ENCODE measurements at places on chromosomes 7 and 10.
A peak's percentile ranks its signal among the peaks of the same experiment; 100 is the strongest.

DNA sequence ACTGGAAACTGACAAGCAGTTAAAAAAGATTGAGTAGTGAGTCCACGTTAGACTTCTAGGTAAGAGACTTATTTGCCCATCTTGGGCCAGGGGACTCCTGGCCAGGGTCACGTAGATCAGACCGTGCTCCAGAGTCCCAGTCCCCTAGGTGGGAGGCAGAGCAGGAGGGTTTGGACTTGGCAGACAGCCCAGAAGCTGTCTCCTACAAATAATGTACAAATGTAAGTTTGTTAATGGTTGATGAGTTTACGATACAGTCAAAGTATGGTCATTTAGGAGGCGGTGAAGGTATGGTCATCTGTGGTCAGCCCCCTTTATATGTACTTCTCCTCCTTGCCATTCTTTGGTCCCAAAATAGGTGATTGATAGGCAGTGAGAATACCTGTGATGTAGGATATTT, 28.2 kb downstream of the INPP5F start:
- DNase-seq, result peak; percentile 2

- DNase-seq, result no peak
These were observed 14.3 kb downstream of the TMEM273 start for GRCh38 chr10:49173853-49174252.

GRCh38 chr10:49518982-49519578, 19.8 kb downstream of the ERCC6 start:
- DNase-seq, result peak; percentile 2

- no peak for DNase-seq
These were observed 196.1 kb upstream of the TCF7L2 start for GRCh38 chr10:112753961-112754411.

DNA sequence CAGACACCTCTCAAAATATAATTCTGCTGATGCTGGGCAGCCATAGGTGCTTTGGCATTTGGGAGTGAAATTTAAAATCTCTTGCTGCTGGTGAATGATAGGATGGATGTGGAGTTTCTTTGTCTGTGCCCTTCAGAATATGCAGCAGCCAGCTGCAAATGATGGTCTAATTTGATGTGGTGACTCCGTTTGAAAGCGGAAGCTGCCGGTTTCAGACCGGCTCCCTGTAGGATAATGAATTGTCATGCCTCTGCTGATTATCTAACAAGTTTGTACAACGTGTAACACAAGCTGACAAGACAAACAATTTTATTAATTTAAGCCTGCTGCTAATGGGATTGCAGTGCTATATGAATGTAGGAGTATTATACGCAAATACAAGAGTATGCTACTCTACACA, 103.5 kb downstream of the SND1 start:
- DNase-seq, result no peak

- no peak for DNase-seq
These were observed 7.7 kb downstream of the CCM2 start for GRCh38 chr7:45007571-45008328.

GRCh38 chr7:5183155-5183554, 6.9 kb upstream of the WIPI2 start:
- peak; percentile 70 for DNase-seq

DNA sequence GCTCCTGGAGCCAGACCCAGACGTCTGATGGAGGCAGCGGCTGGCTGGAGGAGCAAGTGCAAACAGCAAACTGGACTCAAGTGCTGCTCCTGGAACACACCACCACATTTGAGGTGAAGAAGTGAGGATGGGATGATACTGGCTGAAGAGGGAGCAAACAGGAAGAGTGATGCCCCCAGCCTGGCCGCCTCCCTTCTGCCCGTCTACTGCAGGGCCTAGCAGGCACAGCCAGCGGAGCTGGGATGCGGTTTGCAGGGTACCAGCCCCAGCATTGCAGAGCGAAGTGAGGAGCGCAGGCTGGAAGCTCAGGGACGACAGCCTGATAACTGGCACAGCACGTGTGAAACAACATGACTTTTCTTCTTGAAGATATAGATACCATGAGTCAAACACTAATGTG, 111.8 kb upstream of the ZNF32 start:
- no peak for DNase-seq

- DNase-seq, result peak; percentile 50
These were observed 4.1 kb upstream of the TAS2R5 start for GRCh38 chr7:141785706-141786552.

- no peak for DNase-seq
These were observed 650.1 kb upstream of the GHITM start for GRCh38 chr10:83489161-83489560.

DNA sequence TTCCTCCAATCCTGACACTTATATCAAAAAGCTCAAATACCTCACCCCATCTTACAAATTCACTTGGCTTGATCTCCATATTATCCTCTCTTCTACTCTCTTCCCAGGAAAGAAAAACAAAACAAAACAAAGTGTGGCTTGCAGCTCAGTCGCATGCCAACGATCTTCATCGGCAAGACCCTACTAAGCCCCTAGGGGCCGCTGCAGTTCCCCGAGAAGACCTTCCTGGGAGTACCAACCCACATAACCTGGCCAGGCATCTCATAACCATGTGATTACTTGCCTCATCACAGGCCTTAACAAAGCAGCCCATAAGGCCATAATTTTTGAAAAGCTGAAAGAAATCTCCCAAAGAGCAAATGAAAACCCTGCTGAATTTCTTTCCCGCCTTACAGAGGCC, 103.7 kb downstream of the ZNF92 start:
- peak; percentile 34 for DNase-seq

GRCh38 chr7:108480311-108480710, 24.1 kb upstream of the NRCAM start:
- DNase-seq, result no peak

DNA sequence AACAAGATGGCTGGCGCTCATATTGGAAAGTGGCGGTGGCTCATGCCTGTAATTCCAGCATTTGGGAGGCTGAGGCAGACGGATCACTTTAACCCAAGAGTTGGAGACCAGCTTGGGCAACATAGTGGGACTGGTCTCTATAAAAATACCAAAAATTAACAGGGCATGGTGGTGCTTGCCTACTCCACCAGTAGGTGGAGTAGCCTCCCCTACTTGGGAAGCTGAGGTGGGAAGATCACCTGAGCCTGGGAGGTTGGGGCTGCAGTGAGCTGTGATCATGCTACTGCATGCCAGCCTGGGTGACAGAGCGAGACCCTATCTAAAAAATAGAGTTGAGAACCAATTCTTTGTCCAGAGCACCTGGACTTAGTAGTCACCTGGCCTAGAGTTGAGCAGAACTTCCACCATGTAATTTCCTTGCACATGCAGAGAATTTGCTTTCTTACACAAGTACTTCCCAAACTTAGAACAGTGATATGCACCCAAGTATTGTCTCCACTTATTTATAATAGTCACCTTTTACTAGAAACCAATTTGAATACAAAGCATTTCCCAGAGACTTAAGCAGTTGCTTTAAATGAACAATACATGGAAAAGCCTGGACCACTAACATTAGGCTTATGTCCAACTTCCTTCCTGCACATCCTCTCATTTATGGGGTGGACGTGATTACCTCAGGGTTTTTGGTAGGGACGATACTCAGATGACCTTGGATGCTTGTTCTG, 15.9 kb downstream of the LAMB4 start:
- peak; percentile 71 for DNase-seq

DNA sequence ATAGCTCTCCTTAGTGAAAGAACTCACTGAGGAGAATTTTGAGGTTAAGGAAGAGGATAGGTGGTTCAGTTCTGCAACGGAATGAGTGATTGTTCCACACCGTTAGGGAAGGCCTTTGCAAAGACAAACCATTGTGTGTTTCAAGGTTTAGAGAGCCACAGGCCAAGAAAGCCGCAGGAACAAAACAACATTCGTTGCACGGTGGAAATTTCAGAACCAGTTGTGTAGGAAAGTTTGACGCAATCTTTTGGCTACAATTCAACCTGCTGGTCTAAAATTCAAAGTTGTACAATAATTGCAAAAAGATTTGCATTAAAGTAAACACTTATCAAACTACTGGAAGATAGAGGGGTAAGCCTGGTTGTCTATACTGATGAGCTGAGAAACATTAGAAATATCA, 91.4 kb downstream of the FAM107B start:
- no peak for DNase-seq

GRCh38 chr10:4355350-4355749, 470.7 kb upstream of the AKR1E2 start:
- DNase-seq, result no peak

- DNase-seq, result peak; percentile 43
These were observed 1217.6 kb upstream of the LRRN3 start for GRCh38 chr7:109873296-109873695.

GRCh38 chr7:8105449-8106095, 137.0 kb downstream of the GLCCI1 start:
- no peak for DNase-seq

DNA sequence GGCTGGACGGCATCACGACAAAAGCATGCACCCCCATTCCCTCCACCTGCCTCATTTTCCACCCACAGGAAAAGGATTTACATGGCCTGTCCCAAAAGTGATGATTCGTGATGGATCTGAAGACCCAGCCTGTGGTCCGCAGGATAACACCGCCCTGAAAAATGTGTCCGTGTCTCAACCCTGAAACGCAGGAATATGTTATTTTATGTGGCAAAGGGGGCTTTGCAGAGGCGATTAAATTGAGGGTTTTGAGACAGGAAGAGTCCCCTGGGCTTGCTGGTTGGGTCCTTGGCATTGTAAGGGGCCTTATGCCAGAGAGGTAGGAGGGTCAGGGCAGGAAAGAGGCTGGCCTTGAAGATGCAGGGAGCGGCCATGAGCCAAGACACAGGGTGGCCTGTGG, 80.2 kb upstream of the PPP2R2D start:
- DNase-seq, result no peak

DNA sequence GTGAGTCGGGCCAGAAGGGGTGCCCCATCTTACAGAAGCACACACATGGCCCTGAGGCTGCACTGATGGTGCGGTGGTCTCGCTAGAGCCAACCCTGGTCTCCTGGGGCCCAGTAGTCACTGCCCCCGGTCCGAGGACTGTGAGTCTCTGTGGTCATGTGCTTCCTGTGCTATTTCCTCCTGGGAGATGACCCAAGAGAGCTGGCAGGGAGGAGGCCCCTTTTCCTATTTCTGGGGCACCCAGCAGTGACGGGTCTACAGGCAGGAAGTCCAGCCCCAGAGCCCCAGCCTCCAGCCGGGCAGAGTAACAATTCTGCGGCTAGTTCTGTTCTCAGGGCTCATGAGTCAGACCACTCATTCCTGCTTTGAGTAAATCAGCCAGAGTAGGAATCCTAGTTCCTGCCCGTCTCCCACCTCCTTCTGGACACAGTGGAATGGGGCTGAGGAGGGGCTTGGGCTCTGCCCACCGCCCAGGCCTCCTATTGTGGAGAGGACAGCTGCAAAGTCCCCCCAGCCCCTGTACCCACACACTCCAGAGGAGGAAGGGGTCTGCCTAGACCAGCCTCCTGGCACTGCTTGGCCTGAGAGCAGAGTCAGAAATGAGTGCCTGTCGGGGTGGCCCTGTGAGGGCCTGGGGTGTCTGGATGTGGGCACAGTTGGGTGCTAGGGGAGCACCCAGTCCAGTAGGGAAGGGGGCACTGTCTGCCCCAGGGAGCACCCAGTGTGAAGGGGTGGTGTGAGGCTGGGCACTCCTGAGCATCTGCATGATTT, 80.5 kb upstream of the PPIF start:
- no peak for DNase-seq

DNA sequence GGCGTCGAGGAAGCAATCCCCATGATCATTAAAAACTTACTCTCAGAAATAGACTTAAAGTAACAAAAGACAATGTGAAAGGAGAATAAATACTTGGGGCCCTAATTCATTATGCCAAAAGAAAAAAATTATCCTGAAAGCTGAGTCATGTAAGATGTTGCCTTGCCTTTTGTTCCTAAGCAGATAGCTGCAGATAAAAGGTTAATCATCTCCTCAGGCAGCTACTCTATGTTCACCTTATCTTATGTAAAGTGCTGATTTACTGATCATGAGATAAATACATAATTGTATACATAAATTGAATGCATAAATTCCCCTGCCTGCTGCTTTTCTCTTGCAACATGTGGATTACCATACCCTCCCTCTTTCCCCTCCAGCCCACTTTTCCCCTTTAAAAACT, 28.1 kb upstream of the CREB3L2 start:
- DNase-seq, result no peak

- DNase-seq, result peak; percentile 63
These were observed at the start of gene SHTN1 for GRCh38 chr10:117005026-117005526. Gene SHTN1 (minus strand): TSS chr10:117005187. CDS start chr10:117005079, 108 bp downstream.

DNA sequence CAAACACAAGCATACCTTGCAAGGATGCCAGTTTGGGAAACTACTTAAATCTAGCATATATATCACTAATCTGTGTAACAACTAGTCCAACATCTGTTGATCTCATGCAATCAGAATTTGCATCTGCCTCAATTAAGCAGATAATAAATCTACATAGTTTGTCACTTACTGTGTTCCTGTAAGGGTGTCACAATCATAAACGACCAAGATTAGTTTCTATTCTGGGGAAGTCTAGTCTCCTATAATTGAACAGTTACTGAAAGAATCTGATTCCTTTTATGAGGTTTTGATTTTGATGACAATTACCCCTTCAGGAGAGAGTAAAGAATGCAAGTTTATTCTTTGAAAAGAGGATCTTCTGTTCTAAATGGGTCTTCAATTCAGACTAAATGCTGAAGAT, 85.5 kb upstream of the LRRN3 start:
- no peak for DNase-seq

DNA sequence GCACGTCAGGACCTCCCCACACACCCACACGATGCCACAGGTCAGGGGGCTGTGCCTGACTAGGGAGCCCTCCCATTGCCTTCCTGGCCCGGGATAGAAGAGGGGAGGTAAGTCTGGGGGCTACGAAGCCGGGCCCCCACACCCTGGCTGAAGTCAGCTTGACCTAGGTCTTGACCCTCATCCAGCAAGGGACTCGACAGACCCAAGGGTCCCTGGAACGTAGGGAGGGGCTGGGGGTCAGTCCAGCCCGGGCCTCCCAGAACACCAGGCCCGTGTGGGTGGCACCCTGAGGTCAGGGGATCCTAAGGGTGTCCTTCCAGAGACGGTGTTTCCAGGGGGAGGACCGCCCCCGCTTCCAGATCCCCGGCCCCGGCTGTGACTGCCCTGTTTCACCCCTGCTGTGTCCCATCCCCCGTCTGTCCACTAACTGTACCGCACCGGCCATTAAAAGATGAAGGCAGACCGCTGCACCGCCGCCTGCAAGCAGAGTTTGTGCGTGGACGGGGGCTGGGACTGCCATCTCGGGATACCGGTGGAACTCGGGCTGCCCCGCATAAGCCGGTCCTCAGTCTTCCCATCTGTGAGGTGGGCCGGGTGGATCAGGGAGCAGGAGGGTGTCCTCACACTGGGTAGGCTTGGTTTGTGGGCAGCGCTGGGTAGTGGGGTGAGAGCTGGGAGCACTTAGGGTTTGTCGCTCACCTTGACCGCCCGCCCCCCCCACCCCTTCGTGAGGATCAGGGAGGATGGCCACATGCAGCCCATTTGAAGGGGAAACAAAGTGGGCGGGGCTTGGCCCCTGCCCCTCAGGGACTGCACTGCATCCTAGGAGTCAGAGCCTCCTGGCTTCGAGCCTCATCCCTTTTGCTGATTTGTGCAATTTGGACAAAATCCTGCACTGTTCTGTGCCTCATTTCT, 21.1 kb downstream of the SLC29A4 start:
- DNase-seq, result no peak
